ENCODE measurements at places on chromosomes 12 and 14.
A peak's percentile ranks its signal among the peaks of the same experiment; 100 is the strongest.

DNA sequence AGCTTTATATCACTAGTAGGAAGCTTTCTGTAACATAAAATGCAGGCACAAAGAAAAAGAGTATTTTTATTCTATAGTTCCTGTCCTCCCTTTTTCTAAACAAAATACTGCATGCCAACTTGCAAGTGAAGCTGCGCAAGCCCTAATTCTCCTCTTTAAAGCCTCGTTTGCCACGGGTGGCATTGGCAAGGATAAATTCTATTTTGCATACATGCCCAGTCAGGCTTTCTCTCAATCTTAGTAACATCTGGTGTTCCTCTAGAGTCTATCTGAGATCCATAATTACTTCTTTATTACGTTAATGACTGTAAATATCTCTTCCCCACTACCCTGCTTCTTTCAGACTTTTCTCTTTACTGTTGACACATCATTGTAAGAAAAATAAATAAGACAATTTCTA lies 97.1 kb upstream of the DAAM1 start:
- DNase-seq: no peak

DNA sequence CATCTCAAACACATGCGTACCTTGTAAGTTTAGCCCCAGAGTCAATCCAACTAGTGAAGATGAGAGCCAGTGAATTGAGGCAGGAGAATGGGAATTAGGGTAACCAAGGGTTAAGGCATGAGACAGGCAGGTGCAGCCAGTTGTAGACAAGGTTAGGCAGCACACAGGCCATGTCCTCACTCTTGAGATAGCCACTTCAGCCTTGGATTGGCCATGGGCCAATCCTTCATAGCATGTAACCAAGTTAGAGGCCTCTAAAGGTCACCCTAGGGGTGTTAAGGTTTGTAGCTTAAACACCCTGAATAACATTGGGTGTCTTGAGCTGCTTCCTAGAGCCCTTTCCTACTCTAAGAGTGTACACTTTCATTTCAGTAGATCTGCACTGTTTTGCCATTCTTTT lies 208.2 kb upstream of the RBM19 start:
- DNase-seq: no peak

DNA sequence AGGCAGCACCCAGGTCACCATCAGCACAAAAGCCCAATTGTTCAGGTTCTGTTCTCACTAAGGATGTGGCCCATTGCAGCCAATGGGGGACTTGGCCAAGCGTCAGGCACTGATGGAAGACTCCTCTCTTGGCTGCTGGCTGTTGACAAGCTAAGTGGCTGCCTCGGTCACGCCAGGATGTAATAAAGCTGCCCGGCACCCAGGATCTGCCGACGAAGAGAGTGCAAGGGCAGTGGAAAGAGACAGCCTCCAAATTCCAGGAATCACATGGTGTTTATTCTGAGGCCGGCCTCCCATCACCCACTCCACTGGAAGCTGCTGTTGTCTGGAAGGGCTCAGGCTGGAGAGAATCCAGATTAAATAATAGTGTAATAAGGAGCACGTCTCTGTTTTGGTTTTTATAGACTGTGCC lies 451.8 kb upstream of the TBX3 start:
- peak; percentile 86 for DNase-seq

- no peak for DNase-seq
Measured at GRCh38 chr14:94761348-94761996, 8.4 kb downstream of the GSC start.

GRCh38 chr12:26273811-26274210 lies 78.4 kb downstream of the SSPN start:
- DNase-seq: no peak

DNA sequence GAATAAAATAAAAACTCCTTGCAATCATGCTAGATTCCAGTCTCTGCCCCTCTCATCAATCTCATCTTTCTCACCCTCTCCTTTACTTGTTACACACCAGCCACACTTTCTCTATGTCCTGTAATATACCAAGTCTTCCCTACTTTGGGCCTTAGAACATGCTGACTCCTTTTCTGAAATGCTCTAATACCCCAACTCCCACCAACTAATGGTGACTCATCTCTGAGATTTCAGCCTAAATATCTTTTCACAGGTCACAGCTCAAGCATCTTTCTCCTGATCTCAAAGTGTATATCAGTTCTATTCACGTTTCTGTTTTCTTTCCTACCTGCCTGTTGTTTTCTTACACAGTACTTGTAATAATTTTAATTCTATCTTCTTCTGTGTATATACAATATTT lies 378.9 kb upstream of the PRICKLE1 start:
- no peak for DNase-seq

DNA sequence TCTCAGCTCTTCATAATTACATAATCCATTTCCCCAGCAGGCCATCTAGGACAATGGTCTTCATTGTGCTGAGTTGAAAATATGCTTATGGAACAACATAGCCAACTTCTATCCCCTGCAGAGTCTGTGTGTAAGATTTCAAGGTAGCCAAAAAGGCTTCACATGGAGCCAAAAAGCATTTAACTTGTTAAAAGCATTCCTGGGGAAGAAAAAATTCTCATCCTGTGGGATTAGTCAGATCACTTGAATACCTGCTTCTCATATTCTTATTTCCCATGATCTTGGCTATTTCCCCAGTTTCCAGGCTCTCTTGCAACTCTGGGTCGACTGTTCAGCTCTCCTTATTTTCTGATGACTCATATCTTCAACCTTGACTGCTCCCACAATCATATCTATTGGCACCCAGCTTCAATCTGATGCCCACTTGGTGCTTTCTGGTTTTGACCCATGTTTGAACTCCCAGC lies 178.9 kb downstream of the KLHL28 start:
- DNase-seq: no peak

DNA sequence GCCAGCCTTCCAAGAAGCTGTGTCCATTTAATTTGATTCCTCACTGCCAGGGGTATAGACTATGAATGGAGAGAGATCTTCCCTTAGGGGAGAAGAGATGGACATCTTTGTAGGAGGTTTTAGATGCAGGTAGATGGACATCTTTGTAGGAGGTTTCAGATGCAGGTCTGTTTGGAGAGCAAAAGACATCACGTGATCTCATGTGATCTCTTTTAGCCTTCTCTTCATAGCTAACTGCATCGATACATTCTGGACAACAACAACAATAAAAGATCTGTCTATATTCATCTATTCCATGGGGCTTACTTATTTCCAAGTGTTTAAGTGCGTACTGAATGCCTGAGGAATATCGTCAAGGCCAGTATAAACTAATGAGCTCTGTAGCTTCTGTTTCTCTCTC lies 163.2 kb downstream of the PAX9 start:
- DNase-seq: no peak

DNA sequence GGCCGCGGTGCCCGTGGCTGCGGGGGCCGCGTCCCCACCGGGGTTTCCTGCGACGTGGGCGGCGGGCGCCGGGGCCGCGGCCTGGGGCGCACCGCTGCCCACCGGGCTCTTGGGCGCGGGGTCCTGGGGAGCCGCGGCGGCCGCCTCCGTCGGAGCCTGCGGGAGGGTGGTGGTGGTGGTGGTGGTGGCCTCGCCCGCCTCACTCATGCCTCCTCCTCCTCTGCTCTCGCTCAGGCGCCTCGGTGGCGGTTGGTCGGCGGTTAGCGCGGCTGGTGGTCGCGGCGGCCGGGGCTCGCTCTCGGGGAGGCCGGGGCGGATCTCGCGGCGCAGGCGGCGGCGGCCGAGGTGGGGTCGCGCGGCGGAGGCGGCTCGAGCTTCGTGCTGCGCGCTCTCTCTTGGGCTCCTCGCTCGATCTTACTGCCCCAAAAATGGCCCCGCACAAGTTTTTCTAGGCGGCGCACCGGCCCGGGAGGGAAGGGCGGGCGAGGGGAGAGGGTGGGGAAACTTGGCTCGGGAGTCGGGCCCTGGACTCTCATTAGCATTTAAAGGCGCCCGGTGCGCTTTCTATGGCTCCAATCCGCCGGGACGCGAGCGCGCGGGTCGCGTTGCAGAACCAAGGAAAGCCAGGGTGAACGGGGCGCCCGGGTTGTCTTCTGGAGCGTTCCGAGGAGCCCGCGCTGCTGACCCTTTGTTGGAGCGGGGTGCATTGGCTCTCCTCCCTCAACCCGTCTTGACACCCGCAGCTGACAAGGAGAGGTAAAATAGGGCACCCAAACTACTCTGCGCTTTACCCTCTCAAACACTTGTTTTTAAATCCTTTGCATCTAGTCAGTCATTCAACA lies at the start of gene YBX3:
Gene YBX3 (minus strand): TSS at position 419 of the 842 bp plus-strand sequence. CDS start 212 bp downstream, at position 207.
- DNase-seq: no peak

GRCh38 chr14:72644758-72645489 lies 249.0 kb downstream of the DPF3 start:
- no peak for DNase-seq

GRCh38 chr12:4025181-4026019 lies 152.2 kb upstream of the PARP11 start:
- no peak for DNase-seq

GRCh38 chr12:120264904-120265472 lies 542 bp downstream of the PXN start:
- no peak for DNase-seq

DNA sequence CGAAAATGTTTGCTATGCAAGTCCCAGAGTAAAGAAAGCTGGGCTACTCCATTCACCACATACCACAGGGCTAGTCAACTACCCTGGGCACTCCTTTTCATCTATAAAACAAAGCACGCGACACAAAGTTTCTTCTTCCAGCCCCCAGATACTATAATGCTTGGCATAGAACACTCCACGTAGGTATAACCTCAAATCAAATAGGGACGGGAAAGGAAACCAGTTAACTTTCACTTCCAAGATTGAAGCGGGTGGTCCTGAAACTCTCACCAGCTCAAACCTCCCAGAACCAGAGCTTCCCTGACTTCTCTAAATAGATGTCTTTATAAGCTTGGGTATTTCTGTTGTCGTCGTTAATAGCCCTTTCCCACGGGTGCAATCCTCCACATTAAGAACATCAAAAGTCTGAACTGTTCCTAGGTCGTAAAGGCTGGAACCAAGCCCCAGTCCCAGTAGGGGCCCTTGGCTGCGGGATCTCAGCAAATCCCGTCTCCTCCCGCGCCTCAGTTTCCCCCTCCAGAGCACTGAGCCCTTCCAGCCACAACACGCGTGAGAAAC lies 647 bp downstream of the LGMN start:
- DNase-seq: no peak

- DNase-seq: no peak
Measured at GRCh38 chr14:57068511-57068910, 200.2 kb downstream of the EXOC5 start.

DNA sequence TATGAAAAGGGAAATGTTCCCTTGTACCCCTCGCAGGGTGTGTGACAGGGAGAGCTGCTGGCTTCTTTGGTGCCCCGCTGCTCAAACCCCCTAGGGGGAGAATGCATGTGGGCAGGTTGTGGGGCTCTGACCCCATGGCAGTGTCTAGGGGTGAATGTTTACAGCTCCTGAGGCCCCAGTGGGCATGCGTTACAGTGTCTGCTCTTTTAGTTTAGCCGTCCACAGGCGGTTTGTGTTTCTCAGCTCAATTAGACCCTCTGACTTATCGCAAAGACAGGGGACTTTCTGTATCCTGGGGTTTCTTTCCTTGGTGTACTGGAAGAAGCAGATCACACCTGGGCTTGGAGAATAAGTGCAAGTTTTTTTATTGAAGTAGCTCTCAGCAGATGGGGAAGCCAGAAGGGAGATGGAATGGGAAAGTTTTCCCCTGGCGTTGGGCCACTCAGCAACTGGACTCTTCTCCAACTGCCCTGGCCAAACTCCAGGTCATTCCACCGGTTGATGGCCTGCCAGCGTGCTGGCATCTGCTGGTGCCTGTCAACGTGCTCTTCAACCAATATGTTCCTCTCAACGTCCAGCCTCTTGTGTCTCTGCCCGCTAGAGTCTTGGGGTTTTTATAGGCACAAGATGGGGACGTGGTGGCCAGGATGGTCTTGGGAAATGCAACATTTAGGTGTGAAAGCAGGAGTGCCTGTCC lies 720.9 kb downstream of the FSCB start:
- no peak for DNase-seq

DNA sequence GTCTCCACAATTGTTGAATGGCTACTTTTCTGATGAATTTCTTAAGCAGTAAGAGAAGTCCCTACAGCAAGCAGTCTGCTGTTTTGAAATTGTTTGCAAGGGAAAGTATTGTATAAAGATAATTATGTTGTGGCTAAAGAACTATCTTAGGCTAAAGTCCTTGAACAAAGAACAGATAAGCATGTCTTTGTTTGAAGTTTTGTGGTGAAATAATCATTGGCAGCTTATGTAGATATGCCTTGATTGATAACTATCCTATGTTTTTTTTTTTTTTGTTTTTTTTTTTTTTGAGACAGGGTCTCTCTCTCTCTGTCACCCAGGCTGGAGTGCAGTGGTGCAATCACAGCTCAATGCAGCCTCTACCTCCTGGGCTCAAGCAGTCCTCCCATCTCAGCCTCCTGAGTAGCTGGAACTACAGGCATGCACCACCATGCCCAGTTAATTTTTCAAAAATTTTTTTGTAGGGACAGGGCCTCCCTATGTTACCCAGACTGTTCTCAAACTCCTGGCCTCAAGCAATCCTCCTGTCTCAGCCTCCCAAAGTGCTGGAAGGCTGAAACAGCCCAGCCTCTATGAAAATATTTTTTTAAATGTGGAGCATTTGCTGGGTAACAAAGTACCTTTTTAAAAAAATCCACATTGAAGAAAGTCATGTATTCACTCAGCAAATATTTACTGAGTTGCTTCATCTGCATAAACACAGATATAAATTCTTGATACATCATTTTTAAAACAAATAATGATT lies 80.8 kb downstream of the LLPH start:
- no peak for DNase-seq

DNA sequence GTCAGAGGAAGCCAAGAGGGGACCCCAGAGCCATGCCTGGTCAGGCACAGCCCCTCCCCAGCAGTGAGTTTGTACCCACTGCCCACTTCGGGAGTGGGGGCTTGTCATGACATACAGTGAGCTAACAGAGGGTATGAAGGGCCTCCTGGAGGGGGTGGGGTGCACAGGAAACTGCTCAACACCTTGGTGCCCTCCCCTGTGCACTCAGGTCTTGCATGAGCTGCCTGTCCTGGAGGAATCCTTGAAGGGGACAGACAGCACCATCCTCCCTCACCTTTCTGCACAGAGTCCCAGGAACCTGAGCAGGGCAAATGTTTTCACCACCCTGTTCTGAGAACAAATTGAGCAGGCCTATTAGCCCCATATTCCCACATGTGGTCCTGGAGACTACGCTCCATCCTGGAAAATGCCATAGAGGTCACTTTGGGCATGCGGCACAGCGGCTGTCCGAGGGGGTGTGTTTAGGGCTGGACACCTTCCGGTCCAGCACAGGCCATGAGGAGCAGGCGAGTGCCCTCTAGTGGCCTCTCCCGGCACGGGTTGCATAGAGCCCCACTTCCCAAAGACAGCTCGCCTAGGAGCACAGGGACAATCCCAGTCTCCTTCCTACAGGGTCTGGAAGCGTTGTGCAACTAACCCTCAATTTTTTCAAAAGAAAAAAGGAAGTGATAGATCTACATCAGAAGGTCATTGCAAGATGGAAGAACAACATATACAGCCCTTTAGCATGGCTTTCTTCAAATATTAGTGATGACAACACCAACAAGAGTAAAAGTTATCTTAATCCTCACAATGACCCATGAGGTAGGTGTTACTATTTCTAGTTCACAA lies 31.9 kb upstream of the ZFP36L1 start:
- peak; percentile 73 for DNase-seq

- DNase-seq: no peak
Measured at GRCh38 chr14:53491884-53492277, 338.8 kb upstream of the DDHD1 start.

GRCh38 chr14:60514741-60515491 lies 6.0 kb downstream of the SIX6 start:
- DNase-seq: peak; percentile 91

- DNase-seq: no peak
Measured at GRCh38 chr14:70597731-70598130, 2.7 kb downstream of the MED6 start.

Data from NCI-H1092 (cell line).